ENCODE measurements at places on chromosomes 6 and 20. TPM values are rescaled to one million over a fixed set of nuclear protein-coding genes. Genes with fewer than 3 reads are reported as not detected.

MCHR2 gene
- total RNA-seq: not detected

PRPH2 gene
- total RNA-seq: 4.2 TPM

SPATA25 gene
- total RNA-seq: 6.4 TPM

GJA10 gene
- not detected for total RNA-seq

PROCR gene
- 15.3 TPM for total RNA-seq

CPNE5 gene
- 8.7 TPM for total RNA-seq

SLC17A3 gene
- total RNA-seq: not detected

OTOR gene
- 0.21 TPM for total RNA-seq

VWA7 gene
- 2.3 TPM for total RNA-seq

Measured in tongue (tissue), 3 donors.